ENCODE measurements at places on chromosomes 6 and 20.

- no peak for DNase-seq
These were observed 154.0 kb downstream of the KIF16B start for GRCh38 chr20:16419138-16419715.

DNA sequence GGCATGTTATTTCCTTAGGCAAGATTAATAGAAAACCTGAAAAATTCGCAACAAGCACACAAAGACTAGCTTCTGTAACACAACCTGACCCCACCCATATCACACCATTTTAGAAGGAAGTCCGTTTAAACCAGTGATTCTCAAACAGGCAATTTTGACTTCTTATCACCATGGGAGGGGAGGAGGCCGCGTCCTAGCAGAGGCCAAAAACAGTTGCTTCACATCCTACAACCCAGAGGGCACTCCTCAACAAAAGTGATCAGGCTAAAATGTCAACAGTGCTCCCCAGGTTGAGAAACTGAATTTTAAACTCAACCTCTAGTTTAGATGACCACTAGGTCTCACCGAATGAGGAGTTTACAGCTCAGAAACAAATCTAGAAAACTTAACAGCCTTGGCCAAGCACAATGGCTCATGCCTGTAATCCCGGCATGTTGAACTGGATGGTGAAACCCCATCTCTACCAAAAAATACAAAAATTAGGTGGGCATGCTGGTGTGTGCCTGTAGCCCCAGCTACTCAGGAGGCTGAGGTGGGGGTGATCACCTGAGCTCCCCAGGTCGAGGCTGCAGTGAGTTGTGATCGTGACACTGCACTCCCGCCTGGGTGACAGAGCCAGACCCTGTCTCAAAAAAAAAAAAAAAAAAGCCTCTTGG, 3.4 kb downstream of the SNX5 start:
- no peak for DNase-seq

DNA sequence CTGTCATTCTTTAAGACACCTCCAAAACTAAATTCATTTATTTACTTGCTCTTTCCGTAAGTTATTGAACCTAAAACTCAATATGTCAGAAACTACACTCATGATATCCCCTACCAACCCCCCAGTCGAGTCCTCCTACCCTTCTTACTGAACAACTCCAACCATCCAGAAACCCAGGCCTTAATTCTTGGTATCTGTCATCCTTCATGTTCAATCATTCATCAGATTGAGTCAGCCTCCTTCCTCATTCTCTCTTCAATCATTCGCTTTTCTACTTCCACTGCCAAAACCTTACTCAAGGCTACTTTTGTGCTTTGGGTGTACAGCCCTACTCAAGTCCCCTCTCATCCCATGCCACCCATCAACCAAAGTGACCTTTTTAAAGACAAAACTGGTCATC, 95.7 kb downstream of the SMLR1 start:
- DNase-seq = no peak

GRCh38 chr20:16147216-16147615, 426.0 kb downstream of the KIF16B start:
- no peak for DNase-seq

DNA sequence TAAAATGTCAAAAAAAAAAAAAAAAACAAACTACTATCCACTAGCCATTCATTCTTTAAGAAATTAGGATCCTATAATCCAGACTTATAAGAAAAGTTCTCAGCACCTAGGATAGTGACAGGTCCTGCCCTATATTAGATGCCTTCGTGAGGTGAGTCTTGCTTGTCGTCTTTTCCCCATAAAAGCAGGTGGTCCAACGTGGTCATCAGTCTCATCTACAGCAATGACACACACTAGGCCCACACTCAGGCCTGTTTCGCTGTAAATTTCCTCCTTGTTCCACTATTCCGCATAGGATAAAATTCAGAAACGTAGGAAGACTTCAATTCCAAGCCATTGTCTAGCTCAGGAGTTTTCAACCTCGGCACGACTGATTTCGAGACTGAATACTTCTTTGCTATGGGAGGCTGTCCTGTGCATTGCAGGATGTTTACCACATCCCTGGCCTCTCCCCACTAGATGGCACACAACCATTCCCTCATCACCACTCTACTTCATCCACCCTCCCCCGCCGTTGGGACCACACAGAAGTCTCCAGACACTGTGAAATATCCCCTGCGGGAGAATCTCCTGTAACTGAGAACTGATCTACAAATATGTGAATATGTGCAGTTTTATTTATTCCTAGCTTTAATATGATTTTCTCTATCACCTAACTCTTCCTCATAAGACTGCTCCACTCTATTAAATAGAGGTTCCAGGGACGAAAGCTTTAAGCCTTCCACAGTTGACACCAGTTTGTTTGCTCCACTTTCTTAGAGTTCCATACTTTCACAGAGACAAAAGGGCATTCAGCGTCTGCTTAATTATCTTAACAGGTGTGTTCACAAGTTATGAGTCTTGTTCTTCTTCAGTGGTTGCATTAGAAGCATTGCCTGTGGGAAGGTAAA, 346.3 kb downstream of the BMP2 start:
- no peak for DNase-seq

DNA sequence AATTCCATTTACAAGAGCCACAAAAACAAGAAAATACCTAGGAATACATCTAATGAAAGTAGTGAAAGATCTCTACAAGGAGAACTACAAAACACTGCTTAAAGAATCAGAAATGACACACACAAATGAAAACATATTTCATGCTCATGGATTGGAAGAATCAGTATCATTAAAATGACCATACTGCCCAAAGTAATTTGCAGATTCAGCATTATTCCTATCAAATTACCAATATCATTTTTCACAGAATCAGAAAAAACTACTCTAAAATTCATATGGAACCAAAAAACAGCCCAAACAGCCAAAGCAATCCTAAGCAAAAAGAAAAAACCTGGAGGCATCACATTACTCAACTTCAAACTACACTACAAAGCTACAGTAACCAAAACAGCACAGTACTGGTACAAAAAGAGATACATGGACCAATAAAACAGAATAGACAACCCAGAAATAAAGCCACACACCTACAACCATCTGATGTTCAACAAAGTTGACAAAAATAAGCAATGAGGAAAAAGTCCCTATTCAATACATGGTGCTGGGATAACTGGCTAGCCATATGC, 24.3 kb downstream of the REV3L start:
- no peak for DNase-seq

- no peak for DNase-seq
These were observed 203.0 kb downstream of the CDC5L start for GRCh38 chr6:44590471-44590870.

GRCh38 chr6:104625536-104625935, 234.2 kb downstream of the HACE1 start:
- DNase-seq = no peak

DNA sequence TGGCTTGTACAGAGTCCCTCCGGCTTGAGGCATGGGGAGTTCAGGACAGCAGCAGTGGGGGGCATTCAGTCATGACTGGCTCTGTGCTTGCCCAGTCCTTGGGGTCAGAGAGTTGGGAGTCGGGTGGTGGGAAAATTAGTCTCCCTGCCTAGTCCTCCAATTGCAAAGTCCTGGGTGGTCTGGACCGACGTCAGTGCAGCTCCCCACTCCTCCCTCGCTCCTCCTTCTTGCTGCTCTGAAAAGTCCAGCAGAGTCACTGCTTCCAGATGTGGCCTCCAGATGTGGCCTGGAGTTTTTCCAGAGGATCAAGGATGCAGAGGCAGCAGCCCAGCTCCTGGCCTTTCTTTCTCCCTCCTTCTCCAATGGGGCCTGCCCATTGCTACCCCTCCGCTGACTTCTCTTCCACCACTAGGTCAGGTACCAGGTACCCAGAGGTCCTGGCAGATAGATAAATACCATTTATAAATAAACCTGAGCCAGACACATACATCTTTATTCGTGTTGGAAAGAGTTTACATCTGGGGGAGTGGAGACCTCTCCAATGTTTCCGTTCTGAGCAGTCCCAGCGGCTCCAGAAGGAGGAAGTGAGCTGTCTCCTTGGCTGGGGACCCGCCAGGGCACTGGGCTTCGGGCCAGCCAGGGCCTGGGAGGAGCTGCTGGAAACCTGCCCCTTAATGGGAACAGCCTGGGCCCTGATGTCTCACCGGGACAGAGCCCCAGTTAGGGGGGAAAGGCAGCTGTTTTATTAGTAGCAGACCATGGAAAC, 49.0 kb upstream of the RNF24 start:
- no peak for DNase-seq

GRCh38 chr6:161394437-161394836, 120.6 kb upstream of the AGPAT4 start:
- DNase-seq = no peak

GRCh38 chr6:32353348-32353747, 18.4 kb downstream of the TSBP1 start:
- no peak for DNase-seq

- DNase-seq = no peak
These were observed 203.5 kb upstream of the TSHZ2 start for GRCh38 chr20:52768694-52769093.

DNA sequence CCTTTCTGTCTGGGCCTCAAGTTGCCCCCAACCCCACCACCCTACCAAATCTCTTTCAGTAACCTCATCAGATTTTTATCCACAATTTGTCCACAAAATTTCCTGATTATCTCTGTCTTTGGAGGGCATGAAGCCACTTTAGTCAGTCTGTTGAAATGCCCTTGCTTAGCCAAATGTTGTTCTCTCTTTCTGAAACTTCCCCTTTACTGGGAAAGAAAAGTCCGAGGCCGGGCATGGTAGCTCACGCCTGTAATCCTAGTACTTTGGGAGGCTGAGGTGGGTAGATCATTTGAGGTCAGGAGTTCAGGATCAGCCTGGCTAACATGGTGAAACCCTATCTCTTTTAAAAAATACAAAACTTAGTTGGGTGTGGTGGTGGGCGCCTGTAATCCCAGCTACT, 33.8 kb downstream of the TOMM6 start:
- no peak for DNase-seq

- DNase-seq = no peak
These were observed 37.3 kb upstream of the APCDD1L start for GRCh38 chr20:58552366-58552934.

GRCh38 chr6:21163110-21163837, 430.3 kb upstream of the SOX4 start:
- DNase-seq = no peak

- DNase-seq = no peak
These were observed 76.4 kb downstream of the EYA2 start for GRCh38 chr20:46970937-46971630.

DNA sequence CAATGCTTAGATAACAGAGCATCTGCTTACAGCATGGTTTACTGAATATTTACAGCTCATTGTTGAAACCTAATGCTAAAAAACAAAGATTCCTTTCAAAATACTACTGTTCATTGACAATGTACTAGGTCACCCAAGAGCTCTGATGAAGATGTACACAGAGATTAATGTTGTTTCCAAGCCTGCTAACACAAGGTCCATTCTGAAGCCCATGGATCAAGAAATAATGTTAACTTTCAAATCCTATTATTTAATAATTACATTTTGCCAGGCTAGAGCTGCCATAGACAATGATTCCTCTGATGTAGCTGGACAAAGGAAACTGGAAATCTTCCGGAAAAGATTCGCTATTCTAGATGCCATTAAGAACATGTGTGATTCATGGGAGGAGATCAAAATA, 355.6 kb downstream of the TENT5A start:
- no peak for DNase-seq

- DNase-seq = no peak
These were observed 90.1 kb downstream of the FOXO3 start for GRCh38 chr6:108650781-108651180.

DNA sequence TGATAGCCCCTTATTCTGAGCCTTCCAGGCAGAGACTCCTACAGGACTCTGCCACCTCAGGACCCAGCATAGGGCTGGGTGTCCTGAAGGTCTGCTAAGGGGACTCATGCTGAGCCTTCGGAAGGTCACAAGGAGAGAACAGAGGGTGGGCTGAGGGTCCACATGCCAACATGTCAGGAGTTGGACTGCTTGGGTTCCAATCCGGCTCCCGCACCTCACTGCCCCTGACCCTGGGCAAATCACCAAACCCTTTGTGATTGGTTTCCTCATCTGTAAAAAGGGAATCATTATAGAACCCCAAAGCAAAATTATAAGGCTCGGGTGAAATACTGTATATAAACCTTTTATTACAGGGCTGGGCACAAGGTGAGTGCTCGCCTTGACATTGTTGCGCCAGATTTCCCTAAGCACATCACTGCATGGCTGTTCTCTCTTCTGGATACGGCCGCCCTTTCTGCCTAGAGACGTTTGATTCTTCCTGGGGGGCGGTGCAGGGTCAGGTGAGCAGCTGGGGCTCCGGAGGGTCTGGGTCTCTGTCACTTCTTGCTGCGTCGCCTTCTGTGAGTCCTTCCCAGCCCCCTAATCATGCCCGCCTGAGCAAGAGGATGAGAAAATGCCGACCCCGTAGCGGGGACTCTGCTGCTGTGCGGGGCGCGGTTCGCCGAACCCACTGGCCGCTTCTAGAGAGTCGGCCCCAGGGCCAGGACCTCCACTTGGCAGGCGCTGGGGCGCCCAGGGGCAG, 90.5 kb upstream of the EPB41L1 start:
- DNase-seq = no peak

- no peak for DNase-seq
These were observed 370.2 kb upstream of the SASH1 start for GRCh38 chr6:147972448-147972847.

GRCh38 chr6:25748049-25748448, 6.5 kb upstream of the SLC17A4 start:
- DNase-seq = no peak

- DNase-seq = no peak
These were observed 81.0 kb downstream of the NDUFAF5 start for GRCh38 chr20:13865791-13866351.

Data from effector CD8-positive, alpha-beta T cell (primary cell).